ENCODE measurements at places on chromosomes 1 and 21. TPM values are rescaled to one million over a fixed set of nuclear protein-coding genes. Genes with fewer than 3 reads are reported as not detected.

DNA sequence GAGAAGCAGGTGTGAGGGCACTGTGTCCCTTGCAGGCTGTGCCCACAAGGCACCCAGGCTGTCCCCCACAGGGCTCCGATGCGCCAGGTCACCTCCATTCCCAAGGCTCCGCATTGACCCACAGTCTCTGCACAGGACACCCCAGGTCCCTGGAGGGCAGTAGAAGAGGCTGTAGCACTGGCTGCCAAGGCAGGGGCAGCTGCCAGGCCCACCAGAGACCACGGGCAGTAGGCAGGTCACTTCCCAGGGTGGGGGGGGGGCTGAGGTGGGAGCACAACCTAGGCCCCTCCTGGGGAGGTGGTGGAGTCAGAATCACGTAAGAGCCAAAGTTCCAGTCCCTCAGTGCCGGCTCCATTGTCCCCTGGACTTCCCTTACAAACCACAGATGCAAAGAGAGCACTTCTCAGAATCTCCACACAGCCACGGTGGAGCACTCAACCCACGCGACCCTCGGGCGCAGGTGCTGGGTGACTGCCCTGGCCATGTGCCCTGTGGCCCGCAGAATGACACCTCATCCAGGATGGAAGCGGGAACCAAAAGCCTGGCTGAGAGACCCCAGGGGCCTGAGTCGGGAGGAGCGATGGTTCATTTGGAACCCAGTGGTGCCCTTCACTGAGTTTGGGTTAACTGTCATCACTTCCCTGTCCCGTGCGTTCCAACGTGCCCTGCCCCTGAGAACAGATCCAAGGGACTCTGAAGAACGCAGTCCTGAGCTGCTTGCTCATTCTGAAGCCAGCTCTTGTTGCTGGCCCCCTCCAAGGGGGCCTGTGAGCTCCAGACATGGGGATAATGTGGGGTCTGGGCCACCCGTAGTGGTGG lies 69.7 kb upstream of the PDE9A start:
- peak; percentile 72 for DNase-seq

FAM151A gene
- total RNA-seq = not detected

OR10T2 gene
- not detected for total RNA-seq

DNA sequence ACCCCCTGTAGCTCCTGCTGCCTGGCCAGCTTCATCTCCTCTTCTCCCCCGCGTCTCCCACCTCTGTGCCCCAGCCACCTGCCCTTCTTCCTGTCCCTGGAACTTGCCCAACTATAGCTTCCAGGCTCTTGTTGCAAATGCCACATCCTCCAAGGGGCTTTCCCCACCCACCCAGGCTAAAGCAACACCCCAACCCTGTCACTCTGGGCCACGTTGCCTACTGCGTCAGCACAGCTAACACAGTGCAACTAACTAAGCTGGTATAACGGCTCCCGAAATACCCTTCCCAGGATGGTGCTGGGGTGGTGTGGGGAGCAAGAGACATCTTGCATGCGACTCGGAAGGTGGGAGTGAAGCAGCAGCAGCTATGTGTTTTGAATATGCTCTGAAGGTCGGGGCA lies 19.7 kb downstream of the CAMK2N1 start:
- peak; percentile 65 for DNase-seq

DNA sequence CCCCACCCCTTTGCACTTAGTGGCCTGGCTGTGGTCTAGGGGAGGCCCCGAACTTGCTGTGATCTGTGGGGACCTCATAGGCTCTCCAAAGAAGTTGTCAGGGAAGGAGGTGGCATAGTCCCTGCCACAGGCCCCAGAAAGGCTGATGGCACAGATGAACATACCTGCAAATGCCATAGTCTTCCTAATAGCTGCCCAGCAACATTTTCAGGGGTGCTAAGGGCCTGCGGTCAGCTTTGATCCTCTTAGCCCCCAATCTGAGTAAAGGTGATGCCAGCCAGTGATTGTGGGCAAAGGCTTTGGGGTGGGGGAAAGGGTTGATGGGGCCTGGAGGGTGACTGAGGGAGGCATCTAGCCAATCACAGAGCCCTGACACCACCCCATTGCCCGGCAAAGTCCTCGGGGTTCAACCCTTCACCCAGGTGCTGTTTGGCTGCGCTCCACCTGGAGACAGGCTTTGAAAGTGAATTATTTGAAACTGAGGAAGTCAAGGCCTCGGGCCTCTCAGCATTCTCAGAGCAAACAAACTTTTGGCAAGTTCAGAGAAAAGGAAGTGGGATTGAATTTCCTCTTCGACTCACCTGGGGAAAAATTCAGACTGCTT lies 35.8 kb downstream of the PAX7 start:
- DNase-seq = no peak

IBA57 gene
- total RNA-seq = 7.8 TPM

COL8A2 gene
- 33.2 TPM for total RNA-seq

SYTL1 gene
- total RNA-seq = 1.9 TPM

- DNase-seq = no peak
Observed at GRCh38 chr1:39659538-39659937, 12.4 kb downstream of the NT5C1A start.

GRCh38 chr1:209008586-209008985 lies 574.9 kb upstream of the CAMK1G start:
- no peak for DNase-seq

GRCh38 chr1:162069334-162070093 lies at the start of gene NOS1AP:
TSS of gene NOS1AP (plus strand) at chr1:162069691. CDS start at chr1:162070178, 487 bp downstream.
- DNase-seq = peak; percentile 92

GRCh38 chr1:74246315-74246714 lies 11.1 kb downstream of the TNNI3K start:
- no peak for DNase-seq

GRCh38 chr1:166900987-166901386 lies 24.9 kb upstream of the TADA1 start:
- DNase-seq = no peak

DNA sequence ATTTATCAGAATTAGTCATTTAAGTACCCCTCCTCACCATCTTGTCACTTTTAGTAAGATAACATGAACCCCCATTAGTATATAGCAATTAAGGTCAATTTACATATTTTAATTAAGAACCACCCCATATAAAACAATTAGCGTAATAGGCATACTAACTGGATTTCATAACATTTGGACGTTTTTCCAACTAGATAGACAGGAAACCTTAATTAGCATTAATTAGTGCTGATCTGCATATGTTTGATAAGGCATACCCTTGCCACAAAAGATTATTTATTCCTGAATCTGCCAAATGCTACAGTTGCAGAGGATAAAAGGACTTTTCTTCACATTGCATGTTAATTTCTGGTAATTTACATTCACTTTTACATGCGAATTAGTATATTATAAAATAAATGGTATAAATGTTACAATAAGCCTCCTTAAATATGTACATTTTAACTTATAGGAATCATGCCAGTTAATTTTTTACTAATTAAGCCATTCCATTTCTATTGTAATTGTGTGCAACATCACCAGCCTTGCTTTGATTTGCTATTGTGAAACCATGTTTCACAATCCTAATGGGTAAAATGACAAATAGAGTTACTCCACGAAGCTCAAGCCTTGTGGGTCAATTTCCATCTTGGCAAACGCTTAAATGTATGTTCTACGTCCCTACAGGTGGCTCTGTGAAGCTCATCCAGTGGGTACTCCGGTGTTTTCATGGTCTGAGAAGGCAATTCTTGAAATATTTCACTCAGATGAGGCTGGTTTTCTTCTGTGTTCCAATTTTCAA lies 469.6 kb downstream of the DPYD start:
- no peak for DNase-seq

DNA sequence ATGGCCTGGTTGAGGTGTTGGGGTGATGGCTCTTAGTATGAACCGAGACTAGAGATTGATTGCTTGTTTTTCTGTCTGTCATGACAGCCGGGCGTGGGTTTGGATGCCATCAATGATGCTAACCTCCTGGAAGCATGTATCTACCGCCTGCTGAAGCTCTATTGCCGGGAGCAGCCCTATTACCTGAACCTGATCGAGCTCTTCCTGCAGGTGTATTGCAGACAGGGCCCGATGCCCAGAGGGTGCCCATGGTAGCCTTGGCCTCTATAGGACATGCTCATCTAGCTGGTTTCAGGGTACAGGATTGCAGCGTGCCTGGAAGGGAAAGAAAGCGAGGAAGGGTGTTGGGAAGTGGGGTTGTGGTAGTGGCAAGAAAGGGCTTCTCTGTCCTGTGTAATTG lies 2.6 kb upstream of the RUSC1 start:
- no peak for DNase-seq

GPN2 gene
- 17.7 TPM for total RNA-seq

HEYL gene
- total RNA-seq = 25.2 TPM

GRCh38 chr1:10178597-10179405 lies 31.6 kb upstream of the KIF1B start:
- no peak for DNase-seq

DNA sequence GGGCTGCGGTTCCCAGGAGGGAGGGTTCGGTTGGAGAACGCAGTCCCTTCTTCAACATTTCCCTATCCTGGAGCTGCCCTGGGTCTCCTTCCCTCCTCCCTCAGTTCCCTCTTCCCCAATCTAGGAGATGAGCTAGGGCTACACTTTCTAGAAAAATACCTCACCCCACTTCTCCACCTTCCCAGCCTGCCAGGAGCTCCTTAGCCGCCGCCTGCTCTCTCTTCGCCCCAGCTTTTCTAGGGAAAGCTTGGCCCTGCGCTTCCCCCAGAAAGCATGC lies 488 bp upstream of the ADAMTS1 start:
- no peak for DNase-seq

DNA sequence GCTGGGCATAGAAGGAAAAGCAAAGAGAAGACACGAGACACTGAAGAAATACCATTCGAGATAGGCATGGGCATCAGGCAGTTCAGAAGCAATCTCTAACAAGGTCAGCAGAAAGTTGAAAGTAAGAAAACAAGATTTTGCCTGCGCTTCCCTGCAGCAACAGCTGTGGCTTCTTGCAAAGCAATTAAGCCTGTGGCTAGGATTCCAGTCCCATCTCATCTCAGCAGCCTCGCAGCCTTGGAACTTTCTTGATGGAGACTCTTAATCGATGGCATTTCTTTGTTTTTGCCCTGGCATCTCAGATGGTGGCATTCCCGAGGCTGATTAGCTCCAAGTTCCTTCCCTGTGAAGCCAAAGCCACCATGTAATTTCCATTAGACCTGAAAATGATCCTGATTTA lies 64.6 kb upstream of the SPAG17 start:
- no peak for DNase-seq

GRCh38 chr1:107100331-107100984 lies 40.4 kb upstream of the NTNG1 start:
- DNase-seq = no peak

DMRTA2 gene
- not detected for total RNA-seq

- DNase-seq = peak; percentile 84
Observed at GRCh38 chr1:96722161-96722922, 758 bp downstream of the PTBP2 start.

NBPF12 gene
- 7.1 TPM for total RNA-seq

G0S2 gene
- 35.0 TPM for total RNA-seq

RASSF5 gene
- total RNA-seq = 11.0 TPM

DNA sequence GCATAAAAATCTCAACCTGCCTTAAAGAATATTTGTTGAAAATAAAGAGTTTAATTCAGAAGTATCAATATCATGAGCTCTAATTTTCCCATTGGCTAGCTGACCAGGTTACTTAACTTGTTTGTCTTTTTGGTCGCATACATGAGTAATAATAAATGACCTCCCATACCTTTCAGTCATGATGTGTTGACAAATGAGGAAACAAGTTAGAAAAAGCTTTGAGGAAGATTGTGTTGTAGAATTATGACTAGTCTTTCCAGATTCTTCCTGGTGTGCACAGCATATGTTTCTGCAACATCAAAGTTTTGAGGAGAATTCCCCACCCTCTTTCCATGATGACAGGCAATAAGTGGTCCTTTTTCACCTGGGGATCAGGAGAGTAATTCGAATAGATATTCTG lies 17.6 kb upstream of the PAPPA2 start:
- DNase-seq = no peak

DNA sequence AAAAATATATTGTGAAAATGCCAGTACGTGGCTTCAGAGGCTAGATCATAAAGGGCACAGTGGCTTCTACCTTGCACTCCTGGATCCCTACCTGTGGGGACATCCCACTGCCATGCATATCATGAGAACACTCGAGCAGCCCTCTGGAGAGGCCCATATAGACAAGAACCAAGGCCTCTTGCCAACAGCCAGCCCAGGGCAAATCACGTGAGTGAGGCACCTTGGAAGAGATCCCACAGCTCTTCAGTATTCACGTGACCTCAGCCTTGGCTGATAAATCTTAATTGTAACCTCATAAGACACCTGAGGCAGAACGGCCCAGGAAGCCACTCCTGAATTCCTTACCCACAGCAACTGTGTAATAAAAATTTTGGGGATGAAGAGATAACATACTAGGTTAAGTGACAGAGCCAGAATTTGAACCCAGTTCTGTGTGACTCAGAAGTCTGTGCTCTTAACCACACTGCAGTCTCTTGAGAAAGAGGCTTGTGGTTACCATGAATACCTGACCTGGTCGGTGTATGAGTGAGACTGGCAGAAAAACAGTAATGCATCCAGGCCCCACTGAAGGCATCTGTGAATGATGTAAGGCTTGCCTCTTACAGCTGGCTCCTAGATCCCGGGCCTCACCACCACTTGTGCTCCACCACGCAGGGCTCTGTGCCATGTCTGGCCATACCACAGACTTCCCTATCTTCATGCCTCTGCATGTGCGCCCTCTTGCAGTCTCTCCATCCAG lies 6.9 kb upstream of the A3GALT2 start:
- DNase-seq = no peak

GRCh38 chr1:159936273-159936904 lies 9.0 kb downstream of the IGSF9 start:
- DNase-seq = peak; percentile 94

- DNase-seq = no peak
Observed at GRCh38 chr1:153929426-153929825, 6.7 kb upstream of the GATAD2B start.

GRCh38 chr1:92599184-92599583 lies 112.5 kb upstream of the GFI1 start:
- DNase-seq = no peak

IER5 gene
- 12.0 TPM for total RNA-seq

- no peak for DNase-seq
Observed at GRCh38 chr1:93021539-93022134, 57.4 kb upstream of the MTF2 start.

SLC26A9 gene
- not detected for total RNA-seq

DNA sequence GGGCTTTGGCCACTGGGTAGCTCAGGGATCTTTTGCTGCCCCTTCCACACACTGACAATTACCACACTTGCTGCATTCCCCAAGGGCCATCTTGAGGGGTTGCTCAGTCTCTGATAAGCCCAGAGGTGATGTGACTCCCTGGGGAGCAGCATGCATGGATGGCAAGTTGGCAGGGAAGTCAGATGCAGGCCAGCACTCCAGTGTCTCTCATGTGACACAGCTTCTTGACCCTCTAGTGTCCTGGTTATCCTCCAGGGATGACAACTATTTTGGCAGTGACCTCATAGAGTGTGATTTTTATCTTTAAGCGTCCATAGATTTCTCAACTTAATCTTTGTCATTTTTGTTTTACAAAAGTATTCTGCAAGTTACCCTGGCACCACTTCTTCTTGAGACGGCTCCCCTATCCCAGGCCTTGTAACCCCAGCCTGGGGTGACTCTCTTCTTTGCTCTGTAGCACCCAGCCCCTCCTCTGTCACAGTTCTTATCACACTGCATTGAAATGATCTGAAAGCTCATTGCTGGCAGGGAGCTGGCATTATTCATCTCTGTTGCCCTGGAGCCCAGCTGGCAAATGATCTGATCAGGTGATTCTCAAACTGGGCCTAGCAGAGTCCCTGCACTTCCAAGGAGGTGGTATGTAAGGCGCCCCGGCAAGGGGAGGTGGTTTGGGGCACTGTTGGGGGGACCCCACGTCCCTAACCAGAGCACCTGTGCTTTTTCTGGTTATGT lies 72.6 kb downstream of the TENT5C start:
- no peak for DNase-seq

- no peak for DNase-seq
Observed at GRCh38 chr21:25571726-25572121, 35.6 kb downstream of the MRPL39 start.

GRCh38 chr1:38045401-38046332 lies 926 bp downstream of the POU3F1 start:
- DNase-seq = no peak
